Tongue (tissue), 3 donors: ENCODE measurements at places on chromosomes 4 and X. TPM values are rescaled to one million over a fixed set of nuclear protein-coding genes. Genes with fewer than 3 reads are reported as not detected.

The CT83 gene
- not detected for total RNA-seq

The ANXA3 gene
- 26.3 TPM for total RNA-seq

DNA sequence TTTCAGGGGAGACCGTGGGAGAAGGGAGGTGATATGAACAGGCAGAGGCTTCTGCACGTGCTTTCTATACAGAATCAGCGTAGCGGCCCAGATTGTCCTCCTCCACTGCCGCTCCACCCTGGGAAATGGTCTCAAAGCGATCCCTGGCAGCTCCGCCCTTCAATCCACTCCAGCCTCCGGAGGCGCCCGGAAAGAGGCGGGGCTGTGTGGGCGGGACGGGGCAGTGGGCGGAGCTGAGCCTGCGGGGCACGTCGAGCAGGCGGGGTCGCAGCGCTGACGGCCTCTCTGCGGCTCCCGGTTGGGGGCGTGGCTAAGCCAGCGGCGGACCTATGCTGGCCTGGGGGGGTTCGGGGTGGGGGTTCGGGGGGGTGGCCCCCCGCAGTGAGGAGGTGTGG lies 210 bp upstream of the SMIM10L2A start:
- peak; percentile 85 for DNase-seq

- DNase-seq, result no peak
These were observed 102.0 kb downstream of the CBR4 start for GRCh38 chr4:168908093-168908492.

DNA sequence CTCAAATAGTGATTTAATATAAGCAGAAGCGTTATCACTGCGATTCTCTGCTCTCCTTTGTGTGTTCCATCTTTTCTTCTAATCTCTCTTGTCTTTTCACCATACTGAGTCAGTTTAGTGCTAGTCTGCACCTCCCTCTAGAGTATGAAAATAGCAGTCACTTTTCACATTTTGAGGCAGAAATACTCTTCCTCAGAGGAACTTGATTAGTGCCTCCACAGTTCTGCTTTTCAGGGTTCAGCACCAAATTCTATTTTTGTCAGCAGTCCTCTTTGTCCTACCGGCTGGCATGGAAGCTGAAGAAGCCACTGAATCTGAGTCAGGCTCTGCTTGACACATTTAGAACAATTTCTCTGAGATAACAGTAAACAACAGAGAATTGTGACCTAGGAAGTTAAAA lies 49.7 kb upstream of the ANKRD17 start:
- no peak for DNase-seq

DNA sequence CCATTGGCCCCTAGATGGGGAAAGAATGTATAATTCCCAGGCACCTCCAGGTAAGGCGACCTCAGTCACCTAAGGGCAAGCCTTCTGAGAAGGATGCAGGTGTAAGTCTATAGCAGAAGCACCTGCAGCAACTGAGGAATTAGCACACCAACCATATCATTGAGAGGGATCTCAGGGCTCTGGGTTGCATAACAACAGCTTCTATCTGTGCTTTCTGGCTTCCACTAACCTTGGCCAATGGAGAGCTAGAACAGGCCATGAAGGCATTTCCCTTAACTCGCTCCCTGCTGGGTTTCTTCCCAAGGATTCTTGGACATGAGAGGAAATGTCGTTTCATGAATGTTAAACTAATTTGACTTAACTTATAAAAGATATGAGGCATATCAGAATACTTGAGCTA lies 177.8 kb upstream of the GK2 start:
- no peak for DNase-seq

GRCh38 chr4:12674184-12674583 lies 810.0 kb downstream of the RAB28 start:
- no peak for DNase-seq

The FAM53A gene
- 1.7 TPM for total RNA-seq

- no peak for DNase-seq
These were observed 59.6 kb upstream of the DHX15 start for GRCh38 chr4:24643774-24644520.

- no peak for DNase-seq
These were observed 1039.1 kb upstream of the TENM3 start for GRCh38 chr4:181204109-181204508.

The CXCL3 gene
- total RNA-seq, result 1.4 TPM

DNA sequence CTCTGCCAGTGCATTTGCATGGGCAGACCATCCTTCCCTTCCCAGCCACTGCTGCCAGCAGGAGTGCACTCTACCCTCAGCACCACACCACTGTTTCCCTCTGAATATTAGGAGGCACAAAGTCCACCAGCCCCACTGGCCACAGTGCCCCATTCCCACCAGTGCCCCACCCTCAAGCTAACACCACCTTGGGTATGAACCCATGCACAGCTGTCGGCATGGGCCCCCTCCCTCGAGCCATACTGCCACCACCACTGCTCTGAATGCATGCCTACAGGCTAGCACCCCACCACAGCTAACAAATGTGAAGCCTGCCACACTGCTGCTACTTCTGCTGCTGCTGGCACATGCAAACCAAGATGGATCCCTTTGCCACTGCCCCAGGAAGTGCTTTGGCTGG lies 810.4 kb downstream of the TRAM1L1 start:
- no peak for DNase-seq

The PITX2 gene
- total RNA-seq, result 58.0 TPM

- no peak for DNase-seq
These were observed 124.6 kb downstream of the GABRB1 start for GRCh38 chr4:47155919-47156318.

DNA sequence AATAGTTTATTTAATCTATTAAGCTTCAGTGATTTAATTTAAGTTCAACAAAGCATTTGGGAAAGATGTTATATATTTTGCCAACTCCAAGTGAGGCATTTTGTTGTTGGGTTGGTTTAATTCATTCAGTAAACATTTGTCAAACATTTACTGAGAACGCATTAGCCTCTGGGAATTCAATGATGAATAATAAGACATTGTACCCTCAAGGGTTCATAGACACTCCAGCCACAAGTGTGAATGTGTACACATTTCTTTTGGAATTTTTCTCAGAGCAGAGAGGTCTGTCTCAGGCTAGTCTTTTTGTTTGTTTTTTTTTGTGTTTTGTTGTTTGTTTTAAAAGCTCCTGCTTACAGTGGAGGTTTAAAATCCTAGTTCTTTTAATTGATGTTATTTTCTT lies 203.9 kb downstream of the SOWAHB start:
- no peak for DNase-seq

DNA sequence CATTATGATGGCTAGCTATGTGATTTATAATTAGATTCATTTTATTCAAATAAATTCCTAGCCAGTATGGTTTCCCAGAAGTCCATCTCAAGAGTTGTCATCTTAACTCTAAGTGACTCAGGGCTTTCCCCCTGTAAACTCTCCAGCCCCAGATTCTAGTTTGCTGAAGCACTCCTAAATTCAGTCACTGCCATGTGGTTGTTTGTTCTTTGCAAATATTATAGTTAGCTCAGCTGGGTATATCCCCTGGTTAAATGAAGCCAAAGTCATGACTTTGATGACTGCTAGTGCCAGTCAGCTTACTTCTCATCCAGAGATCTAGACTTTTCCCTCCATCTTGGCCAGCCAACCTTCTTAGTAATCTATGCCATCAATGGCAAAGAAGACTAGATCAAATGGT lies 126.0 kb downstream of the GRIA3 start:
- DNase-seq, result no peak

DNA sequence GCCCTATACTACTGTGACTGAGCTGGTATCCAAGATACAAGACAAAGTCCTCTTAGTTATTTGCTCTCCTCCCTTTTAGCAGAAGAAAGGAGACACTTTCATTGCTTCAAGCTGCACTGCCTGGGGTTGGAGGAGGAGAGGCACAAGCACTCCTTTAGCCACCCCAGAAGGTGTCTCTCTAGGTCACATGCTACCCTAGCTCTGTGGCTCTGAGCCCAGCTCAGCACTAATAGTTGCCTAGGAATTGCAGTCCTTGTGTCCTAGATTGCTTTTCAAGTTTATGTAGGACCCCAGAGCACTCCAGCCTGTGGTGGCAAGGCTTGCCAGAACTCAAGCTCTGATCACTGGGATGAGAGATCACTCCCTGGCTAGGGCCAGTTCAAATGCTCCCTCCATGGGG lies 24.4 kb upstream of the LHFPL1 start:
- no peak for DNase-seq

The GPC3 gene
- 220 TPM for total RNA-seq

GRCh38 chrX:50963842-50964241 lies 53.3 kb downstream of the BMP15 start:
- no peak for DNase-seq
